Hair follicle dermal papilla cell (primary cell): ENCODE measurements at places on chromosomes 2 and 18. TPM values are rescaled to one million over a fixed set of nuclear protein-coding genes. Genes with fewer than 3 reads are reported as not detected.

The HMSD gene
- total RNA-seq, result 0.49 and 1.5 TPM in 2 replicates

The CCDC74B gene
- 6.7 and 10.2 TPM in 2 replicates for total RNA-seq

The AGXT gene
- not detected in 2 replicates for total RNA-seq

The AFF3 gene
- 4.0 and 11.2 TPM in 2 replicates for total RNA-seq

The CNNM3 gene
- 4.6 and 5.5 TPM in 2 replicates for total RNA-seq

The DNER gene
- 0.12 TPM in 1 of 2 replicates, not detected in the other for total RNA-seq

The KCNG3 gene
- not detected in 2 replicates for total RNA-seq

The SNORC gene
- total RNA-seq, result 1.3 and 1.5 TPM in 2 replicates

The ACMSD gene
- total RNA-seq, result not detected in 2 replicates
